Large intestine (tissue), 12 donors: ENCODE measurements at places on chromosomes 6 and 20.

DNA sequence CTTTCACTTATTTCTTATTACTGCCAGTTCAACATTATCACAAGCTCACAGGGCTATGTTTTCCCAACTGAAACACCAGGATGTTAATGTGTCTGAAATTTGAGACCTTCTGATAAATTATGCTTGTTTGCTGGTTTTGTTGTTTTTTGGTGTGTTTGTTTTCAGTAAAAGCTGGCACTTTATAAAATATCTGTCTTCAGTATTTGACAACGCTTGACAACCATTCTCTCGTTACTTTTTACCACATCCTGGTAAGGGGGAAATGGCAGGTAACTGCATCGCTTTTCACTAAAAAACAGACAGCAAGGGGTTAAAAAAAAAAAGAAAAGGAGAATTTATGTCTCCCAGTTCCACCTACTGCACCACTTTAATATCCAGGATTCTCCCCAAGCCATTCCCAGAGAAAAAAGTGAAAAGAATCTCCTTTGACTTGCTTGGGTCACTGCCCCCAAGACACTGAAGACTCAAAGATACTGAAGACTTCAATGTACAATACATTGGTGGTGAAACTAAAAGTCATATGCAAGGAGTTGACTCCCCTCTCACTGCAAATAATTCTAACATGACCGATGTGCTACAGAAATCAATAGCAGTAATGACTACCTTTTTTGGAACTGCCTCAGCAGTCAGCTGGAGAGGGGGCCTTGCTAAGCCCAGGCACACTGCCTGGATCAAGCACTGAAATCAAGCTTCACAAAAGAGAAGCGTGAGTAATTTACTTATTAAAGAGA, 88.9 kb downstream of the HIVEP2 start:
- no peak for DNase-seq

- no peak for DNase-seq
These were observed 135.2 kb downstream of the PACRG start for GRCh38 chr6:162862941-162863340.

GRCh38 chr20:5504061-5504739, 187.4 kb upstream of the PROKR2 start:
- peak; percentile 44 for DNase-seq

DNA sequence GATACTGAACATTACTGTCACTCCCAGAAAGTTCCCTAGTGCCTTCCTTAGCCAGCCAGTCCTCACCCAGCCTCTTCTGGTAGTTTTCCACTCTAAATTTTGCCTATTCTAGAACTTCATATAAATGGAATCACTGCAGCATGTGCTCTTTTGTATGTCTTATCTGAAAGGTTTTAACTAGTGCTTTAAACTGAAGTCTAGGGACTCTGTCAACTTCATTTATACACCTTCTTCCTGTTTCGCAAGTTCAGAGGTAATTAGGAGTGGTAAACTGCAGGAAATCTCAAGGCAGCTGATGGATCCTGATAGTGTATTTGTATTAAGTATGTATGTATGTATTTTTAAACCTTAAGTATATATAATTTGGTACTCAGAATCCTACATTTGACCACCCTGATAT, 94.3 kb downstream of the TCP11 start:
- peak; percentile 79 for DNase-seq

- DNase-seq, result no peak
These were observed 320 bp downstream of the GSTA4 start for GRCh38 chr6:52994839-52995088.

- peak; percentile 76 for DNase-seq
These were observed 71.5 kb downstream of the HFE start for GRCh38 chr6:26158581-26159356.

- DNase-seq, result no peak
These were observed 76.8 kb downstream of the FYN start for GRCh38 chr6:111796310-111796918.

DNA sequence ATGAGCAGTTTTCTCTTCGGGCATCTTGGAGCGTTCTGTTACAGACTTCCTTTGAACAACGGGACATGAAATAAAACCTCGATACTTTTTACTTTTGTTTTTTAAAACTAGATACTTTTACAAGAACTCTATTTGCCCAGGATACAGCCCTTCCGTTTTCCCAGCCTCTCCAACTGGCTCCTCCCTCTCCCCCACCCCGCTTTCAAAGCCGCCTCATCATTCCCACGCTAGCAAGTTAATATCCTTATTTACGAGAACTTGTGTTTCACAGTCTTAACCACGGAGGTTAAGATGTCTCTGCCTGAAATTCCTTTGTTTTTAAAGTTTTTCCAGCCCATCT, 241 bp upstream of the CFAP206 start:
- peak; percentile 44 for DNase-seq

GRCh38 chr6:2285510-2285909, 40.1 kb upstream of the GMDS start:
- no peak for DNase-seq

GRCh38 chr20:4256874-4257273, 241.5 kb upstream of the RNF24 start:
- no peak for DNase-seq

- no peak for DNase-seq
These were observed 55.9 kb downstream of the PPP1R3G start for GRCh38 chr6:5141046-5141445.
